NCI-H1105 (cell line): ENCODE measurements at places on chromosomes 16 and 17.

GRCh38 chr17:78324391-78325075 is 35.3 kb downstream of the SOCS3 start:
- no peak for DNase-seq

DNA sequence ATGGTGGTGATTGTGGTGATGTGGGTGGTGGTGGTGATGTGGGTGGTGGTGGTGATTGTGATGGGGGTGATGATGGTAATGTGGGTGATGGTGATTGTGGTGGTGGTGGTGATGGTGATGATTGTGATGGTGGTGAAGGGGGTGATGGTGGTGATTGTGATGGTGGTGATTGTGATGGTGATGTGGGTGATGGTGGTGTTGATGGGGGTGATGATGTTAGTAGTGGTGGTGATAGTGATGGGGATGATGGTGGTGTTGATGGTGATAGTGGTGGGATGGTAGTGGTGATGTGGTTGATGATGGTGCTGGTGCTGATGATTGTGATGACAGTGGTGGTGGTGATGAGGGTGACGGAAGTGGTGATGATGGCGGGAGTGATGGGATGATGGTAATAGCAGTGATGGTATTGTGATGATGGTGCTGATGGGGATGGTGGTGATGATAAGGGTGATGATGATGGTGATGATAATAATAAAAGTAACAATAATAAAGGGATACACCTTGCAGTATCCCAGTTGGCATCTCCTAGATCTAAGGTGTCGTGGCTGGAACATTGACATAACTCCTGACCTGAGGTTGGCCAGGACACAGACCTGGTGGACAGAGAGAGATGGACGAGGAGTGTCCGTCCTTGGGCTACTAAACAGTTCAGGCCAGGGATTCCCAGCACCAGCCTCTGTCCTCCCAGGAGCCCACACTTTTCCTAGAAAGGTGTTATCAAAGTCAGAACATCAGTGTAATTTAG is 344.5 kb downstream of the SEC14L1 start:
- no peak for DNase-seq

GRCh38 chr17:8867361-8867981 is at the start of gene PIK3R6:
TSS of gene PIK3R6 (minus strand) at chr17:8867674. CDS start at chr17:8849794, 17,880 bp downstream.
- DNase-seq: no peak

DNA sequence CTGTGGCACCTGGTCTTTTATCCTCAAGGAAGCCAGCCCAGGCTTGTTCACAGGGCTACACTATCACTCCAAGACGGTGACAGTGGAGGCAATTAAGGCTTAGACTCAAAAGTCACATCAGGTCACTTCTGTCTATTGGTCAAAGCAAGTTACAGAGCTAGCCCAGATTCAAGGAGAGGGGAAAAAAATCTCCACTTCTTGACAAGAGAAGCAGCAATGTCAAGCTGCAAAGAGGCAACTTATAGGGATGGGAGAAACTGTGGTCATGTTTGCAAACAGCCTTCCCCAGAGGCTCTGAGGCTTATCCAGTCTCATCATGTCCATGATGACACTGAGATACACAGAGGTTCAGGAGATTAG is 31.6 kb downstream of the SERPINF1 start:
- peak; percentile 65 for DNase-seq

DNA sequence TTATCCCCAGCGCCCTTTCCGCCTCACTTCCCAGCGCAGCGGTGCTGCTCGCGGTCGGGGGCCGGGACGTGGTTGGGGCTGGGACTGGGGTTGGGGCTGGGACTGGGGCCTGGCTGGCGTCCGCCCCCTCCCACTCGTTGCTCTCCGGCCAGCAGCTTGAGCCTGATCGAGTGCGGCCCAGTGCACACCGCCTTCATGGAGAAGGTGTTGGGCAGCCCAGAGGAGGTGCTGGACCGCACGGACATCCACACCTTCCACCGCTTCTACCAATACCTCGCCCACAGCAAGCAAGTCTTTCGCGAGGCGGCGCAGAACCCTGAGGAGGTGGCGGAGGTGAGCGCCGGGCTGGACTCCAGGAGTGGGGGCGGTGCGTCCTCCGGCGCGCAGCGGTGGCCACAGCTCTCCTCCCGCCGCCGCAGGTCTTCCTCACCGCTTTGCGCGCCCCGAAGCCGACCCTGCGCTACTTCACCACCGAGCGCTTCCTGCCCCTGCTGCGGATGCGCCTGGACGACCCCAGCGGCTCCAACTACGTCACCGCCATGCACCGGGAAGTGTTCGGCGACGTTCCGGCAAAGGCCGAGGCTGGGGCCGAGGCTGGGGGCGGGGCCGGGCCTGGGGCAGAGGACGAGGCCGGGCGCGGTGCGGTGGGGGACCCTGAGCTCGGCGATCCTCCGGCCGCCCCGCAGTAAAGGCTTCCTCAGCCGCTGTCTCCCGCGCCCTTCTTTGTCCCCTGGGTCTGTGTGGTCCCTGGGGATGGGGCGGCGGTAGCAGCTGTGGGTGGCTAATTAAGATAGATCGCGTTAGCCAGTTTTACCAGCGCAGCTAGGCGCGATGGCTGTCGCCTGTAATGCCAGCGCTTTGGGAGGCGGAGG is 1.8 kb downstream of the HSD17B1 start:
- DNase-seq: peak; percentile 77

- no peak for DNase-seq
Observed at GRCh38 chr17:82883419-82884031, 43.7 kb upstream of the ZNF750 start.

- DNase-seq: peak; percentile 86
Observed at GRCh38 chr16:56191156-56191815, at the start of gene GNAO1. TSS of gene GNAO1 (plus strand) at chr16:56191489. CDS start at chr16:56192236, 747 bp downstream.
